ENCODE measurements at places on chromosomes 6 and 20.

GRCh38 chr6:11142296-11143027, 30.9 kb upstream of the ERVFRD-1 start:
- no peak for DNase-seq

GRCh38 chr6:137914530-137915193, 47.6 kb downstream of the TNFAIP3 start:
- DNase-seq: no peak

DNA sequence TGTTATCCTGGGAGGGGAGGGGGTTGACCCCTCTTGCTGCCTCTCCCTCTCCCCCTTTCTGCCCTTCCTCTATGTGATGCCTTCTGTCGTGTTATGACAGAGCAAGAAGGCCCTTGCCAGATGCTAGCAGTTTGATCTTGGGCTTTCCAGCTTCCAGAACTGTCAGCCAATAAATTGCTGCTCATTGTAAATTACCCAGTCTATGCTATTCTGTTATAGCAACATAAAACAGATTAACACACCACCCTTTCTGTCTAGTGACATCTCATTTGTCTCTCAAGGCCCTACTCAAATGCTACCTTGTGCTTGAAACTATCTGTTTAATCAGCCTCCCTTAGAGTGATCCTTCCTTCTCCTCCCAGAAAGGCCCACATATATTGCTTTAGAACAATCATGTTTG, 16.4 kb upstream of the MAP3K4 start:
- no peak for DNase-seq

- no peak for DNase-seq
These were observed 3.8 kb upstream of the RNF146 start for GRCh38 chr6:127262896-127263295.

- no peak for DNase-seq
These were observed 40.0 kb downstream of the KATNA1 start for GRCh38 chr6:149608381-149608982.

DNA sequence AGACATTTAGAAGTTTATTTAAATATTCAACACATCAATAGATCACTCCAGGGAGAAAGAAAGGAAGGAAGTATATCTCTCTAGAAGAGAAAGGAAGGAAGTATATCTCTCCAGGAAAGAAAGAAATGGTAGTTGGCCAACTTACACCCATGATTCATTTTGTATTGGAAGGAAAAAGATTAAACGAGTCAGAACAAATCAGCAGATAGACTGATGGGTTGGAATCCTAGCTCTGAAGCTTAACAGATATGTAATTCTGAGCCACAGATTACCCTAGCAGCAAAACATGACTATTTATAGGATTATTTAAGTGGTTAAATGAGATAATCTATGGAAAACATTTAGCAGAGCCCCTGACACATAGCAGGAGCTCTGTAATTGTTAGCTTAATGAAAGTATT, 27.1 kb downstream of the COL12A1 start:
- DNase-seq: no peak

GRCh38 chr6:76984572-76984971, 478.7 kb downstream of the HTR1B start:
- DNase-seq: no peak

DNA sequence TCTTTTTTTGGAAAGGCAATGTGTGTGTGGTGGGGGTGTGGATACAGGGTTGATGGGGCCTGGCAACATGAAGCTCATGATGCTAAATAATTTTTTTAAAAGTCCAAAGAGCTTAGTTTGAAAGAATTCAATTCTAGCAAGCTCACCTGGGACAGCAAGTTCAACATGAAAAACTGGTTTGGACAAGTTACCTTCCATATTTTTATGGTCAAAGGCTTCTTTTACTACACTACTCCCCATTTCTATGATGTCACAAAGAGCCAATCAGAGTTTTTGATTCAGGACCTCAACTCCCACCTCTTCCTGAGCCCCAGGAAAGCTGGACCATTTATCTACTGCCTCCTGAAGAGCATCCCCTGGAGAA, 66.1 kb upstream of the CTNNBL1 start:
- DNase-seq: no peak

DNA sequence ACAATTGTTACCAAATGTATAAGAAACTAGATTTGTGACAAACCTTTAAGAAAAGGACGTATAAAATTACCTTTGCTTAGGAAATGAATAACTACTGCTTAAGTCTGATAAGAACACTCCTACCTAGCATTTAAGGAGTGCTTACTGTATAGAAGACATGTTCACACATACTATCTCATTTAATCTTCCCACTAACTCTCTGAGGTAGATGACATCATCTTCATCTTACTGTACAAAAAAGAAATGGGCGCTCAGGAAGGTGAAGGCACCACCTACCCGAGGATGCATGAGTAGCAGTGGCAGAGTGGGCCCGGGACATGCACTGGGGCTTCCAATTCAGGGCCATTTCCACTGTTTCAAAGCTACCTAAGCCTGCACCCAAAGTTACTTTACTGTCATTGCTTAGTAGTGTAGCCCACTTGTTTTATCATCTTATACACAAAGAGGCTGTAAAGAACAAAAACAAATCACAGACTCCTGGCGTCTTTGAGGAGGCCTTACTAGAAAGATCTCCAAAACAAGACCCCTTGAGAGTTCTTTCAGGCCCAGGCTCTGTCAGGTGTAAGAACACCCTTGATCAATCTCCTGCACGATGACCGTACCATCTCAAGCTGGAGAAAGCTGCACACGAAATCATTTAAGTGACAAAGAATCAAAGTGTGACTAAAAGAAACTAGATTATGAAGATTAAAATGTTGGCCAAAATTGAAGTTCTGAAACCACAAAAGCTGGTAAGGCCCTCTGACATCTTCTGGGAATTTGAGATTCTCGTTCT, 128.0 kb downstream of the INSM1 start:
- DNase-seq: no peak

DNA sequence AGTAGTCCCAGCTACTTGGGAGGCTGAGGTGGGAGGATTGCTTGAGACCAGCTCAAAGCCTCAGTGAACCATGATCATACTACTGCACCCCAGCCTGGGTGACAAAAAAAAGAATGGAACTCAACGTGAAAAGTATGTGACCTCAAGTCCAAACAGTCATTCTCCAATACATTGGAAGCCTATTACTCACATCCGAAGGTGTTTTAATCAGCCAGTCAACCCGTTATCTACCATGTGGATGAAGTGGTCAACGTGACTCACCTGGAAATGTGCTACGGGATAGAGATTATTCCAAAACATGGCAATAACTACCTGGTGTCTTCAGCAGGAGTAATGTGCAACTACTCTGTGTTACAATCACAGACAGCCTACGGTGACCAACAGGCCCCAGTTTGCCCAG, 85.8 kb upstream of the TOP1 start:
- DNase-seq: no peak

DNA sequence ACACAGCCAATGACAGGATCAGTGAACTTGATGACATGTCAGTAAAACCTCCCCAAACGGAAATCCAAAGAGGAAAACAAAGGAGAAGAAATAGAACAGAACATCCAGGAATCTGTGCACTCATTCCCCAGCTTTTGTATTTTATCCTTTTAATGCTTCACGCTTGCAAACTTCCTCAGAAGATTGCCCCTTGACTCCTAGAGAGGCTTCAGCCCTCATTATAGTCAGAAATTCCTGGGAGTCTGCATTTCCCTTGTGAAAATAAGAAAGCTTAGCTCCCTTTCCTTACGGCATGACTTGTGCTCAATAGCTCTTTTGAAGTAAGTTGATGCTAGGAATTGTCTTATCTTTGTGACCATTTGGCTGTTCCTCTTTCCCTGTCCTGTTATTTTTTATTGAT, 313.6 kb upstream of the OPRM1 start:
- no peak for DNase-seq

DNA sequence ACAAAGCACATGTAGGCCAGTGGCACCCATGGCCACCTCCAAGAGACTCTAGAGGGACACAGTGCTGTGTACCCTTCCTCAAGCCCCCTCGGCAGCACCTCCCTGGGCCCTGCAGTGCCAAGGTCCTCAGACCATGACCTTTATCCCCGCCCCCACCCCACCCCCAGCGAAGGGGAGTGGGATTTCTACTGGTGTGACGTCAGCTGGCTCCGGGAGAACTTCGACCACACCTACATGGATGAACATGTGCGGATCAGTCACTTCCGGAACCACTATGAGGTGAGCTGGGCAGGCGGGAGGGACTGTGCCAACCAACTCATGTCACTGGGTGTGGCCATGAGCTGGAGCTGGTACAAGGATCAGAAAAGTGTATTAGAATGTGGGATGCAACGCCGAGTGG, 38.0 kb downstream of the TTLL9 start:
- DNase-seq: no peak

DNA sequence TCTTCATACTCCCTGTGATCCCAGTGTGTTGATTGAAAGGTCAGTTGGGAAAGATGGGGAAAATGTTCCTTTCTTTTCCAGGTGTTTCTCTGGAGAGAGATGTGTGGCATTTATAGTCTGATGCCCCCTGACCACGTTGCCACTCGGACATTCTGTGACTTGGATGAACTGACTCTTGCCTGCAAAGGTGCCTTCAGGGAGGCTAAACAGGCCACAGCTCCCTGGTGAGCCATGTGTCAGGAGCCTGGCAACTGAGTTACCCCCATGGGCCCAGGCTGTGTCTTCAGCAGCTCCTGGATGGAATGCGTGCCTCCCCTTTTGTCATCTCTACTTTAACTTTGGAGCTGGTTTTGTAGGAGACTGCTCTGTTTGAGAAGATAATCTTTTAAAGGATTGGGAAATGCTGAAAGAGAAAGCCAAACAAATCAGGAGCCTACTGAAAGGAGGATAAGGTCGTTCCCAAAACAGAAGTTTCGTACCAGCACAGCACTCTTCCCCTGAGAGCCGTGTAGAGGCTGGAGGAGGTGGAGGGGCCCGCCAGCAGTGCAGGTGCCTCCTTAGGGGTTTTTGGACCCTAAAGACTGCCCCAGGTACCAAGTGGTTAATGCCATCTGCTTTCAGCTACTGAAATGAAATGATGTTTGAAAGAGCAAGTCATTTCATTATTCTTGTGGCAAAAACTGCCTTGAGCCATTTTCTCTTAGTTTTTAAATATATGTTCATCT, 322.8 kb downstream of the ZFAND3 start:
- no peak for DNase-seq

- no peak for DNase-seq
These were observed 18.0 kb upstream of the DSE start for GRCh38 chr6:116352515-116353471.

DNA sequence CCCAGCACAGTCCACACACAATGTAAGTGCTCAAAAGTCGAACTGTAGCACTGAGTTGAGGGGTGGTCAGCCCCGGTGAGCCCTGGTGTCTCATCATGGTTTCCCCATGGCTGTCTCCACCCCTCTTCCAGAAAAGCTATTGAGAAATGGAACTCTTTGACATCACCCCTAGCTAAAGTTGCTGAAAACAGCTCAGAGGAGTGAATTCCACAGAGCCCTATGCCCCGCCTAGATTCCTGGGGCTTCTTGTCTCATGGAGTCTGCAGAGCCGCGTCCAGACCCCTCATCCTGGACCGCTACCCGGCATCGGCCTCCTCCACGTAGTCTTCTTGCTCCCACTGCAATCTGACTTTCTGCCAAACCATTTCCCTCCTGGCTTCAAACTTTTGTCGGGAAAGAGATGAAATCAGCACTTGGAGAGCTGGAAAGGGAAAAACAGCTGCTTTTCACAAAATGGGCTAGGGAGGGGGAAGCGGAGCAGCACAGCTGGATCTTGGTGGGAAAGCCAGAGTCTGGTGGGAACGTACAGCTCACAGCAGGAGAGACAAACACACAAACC, 132.2 kb downstream of the SNX5 start:
- no peak for DNase-seq

DNA sequence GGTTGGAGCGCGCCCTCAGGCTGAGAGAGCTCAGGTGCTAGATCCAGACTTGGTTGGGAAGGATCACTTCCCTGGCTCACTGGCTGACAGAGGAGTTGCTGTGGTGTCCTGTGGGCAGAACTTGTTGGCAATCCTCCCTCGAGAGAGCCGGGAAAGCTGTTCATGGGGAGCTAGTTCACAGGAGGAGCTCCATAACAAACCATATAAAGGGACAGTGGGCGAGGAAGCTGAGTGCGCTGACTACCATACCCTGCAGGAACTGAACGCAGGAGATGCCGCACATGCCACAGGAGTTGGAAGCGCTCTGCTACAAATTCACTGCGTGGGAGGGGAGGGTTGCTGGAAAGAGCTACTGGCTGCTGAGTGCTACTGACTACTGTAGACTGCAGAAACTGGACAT, 243.2 kb downstream of the OGFRL1 start:
- no peak for DNase-seq

DNA sequence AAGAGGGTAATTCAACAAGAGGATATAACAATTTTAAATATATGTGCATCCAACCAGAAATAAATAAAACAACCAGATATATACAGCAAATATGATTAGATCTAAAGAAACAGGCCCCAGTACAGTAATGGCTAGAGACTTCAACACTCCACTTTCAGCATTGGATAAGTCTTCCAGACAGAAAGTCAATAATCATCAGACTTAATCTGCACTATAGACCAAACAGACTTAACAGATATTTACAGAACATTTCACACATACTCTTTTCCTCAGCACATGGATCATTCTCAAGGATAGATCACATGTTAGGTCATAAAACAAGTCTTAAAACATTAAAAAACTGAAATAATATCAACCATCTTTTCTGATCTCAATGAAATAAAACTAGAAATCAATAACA, 62.7 kb upstream of the MTRF1L start:
- no peak for DNase-seq

DNA sequence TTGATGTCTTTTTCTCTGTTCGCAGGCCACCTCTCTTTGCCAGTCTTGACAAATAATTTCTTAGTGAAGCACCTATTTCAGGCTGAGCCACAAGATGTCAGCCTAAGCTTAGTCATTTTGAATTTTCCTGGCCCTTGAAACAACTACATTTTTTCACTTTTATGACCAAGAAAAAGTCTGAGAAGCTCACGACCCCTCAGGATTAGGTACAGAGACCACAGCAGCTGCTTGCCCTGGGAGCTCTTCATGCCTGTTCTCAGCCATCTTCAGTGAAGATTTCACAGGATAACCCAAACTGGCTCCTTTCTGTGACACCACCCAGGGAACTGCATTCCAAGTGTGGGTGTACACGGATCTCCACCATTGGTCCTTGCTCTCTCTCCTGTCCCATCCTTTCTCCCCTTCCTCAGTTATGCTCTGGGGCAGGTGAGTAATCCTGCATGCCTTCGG, 38.4 kb upstream of the SPTLC3 start:
- no peak for DNase-seq

- DNase-seq: no peak
These were observed 290.9 kb upstream of the RNF217 start for GRCh38 chr6:124671324-124671723.

GRCh38 chr20:35807877-35808276, 36.1 kb downstream of the PHF20 start:
- DNase-seq: no peak

- no peak for DNase-seq
These were observed 640.2 kb upstream of the MMS22L start for GRCh38 chr6:97923249-97923648.

GRCh38 chr20:50146732-50147662, 6.5 kb downstream of the PEDS1 start:
- peak; percentile 61 for DNase-seq

All from stimulated activated CD8-positive, alpha-beta memory T cell treated with anti-CD3 and anti-CD28 coated beads, Interleukin-15, amount 100 ng/mL, for 48 hours (primary cell).